CD4-positive, alpha-beta T cell treated with Interleukin-4 for 4 hours (primary cell): ENCODE measurements at places on chromosomes 6 and 20.

DNA sequence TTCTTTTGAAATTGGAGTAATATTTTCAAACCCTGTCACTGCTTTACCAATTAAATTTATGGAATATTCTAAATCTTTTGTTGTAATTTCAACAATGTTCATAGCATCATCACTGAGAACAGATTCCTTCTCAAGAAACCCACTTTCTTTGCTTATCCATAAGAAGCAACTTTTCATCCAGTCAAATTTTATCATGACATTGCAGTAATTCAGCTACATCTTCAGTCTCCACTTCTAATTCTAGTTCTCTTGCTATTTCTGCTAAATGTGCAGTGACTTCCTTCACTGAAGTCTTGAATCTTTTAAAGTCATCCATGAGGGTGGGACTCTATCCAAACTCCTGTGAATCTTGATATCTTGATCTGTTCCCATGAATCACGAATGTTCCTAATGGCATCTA is 132.4 kb downstream of the INSM1 start:
- no peak for DNase-seq

DNA sequence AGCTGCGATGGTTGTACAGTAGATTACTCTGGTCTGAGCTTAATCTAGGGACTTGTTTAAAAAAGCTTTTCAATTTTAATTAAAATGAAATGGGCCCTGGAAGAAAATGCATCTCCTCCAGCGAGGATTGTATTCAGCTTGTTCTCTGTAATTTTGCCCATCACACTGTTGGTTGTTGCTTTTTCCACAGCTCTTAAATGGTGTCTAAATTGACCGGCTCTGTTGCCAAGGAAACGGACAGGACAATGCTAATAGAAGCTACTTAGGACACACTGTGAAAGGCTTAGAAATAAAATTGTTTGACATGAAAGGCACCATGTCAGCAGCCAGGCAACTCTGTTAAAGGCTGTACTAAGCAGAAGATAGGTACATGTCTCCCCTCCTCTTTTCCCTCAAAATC is 116.7 kb upstream of the NRSN1 start:
- no peak for DNase-seq

GRCh38 chr6:137692806-137693205 is 174.3 kb upstream of the TNFAIP3 start:
- DNase-seq, result no peak

GRCh38 chr6:49454787-49455709 is 8.0 kb downstream of the MMUT start:
- no peak for DNase-seq

DNA sequence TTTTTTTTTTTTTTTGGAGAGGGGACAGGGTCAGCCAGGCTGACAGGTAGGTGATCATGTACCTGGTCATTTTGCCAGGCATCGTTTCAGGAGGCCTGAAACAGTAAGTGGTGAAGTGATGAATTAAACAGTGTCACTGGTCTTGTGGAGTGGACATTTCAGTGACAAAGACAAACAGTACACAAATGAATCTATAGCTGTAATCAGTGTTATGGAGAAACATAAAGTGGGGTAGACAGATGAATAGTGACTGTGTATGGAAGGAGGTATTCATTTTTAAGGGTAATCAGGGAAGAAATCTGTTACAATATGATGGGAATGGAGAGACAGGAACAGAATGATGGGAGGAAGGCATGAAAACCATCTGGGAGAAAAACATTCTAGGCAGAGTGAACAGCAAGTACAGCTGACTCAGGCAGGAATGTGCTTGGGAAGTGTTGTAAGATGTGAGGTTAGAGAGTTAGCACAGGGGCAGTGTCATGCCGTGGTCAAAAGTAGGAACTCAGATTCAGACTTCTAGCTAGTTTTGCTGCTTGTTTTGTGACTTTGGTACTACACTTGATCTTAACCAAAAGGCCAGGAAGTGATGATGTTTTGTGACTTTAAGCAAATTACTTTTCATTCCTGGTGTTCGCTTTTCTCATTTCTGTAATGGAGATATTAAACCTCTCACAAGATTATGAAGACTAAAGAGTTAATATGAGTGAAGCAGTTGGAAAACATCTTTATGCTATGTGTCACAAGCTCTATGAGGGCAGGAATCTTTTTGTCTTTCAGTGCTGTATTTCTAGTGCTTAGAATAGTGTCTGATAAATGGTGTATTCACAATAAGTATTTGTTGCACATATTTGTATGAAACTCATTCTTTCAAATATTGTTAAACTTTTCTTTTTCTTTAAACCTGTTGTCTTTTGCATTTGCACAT is 43.4 kb downstream of the QKI start:
- DNase-seq, result peak; percentile 16

- peak; percentile 86 for DNase-seq
These were observed 81.6 kb downstream of the GMPR start for GRCh38 chr6:16319813-16320532.

DNA sequence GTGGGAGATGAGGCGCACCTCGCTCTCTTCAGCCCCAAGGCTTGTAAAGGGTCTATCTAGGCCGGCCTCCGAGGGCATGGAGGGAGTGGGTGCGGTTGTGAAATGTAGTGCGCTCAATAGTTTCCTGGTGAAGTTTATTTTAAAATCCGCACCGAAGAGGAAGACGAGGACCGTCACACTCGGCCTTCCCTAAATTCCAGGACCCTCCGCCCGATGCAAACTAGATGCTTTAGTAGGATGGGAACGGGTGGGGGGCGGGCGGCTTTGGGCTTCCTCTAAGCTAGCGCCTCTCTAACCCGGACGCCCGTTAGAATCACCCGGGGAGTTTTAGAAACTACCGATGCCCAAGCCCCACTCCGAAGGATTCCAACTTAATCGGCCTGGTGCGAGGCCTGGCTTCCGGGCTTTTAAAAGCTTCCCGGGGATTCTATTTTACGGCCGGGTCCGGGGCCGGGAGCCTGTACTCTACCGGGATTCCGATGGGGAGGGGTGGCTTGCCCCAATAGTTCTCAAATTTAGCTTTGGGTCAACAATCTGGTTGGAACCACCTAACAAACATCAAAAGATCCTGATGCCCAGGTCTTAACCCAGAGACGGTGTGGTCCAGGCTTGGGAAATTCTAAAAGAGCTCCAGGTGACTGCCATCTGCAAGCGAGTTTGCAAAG is 548 bp upstream of the BCAS4 start:
- DNase-seq, result no peak

- no peak for DNase-seq
These were observed 4.3 kb downstream of the KHDC1 start for GRCh38 chr6:73258721-73259120.

DNA sequence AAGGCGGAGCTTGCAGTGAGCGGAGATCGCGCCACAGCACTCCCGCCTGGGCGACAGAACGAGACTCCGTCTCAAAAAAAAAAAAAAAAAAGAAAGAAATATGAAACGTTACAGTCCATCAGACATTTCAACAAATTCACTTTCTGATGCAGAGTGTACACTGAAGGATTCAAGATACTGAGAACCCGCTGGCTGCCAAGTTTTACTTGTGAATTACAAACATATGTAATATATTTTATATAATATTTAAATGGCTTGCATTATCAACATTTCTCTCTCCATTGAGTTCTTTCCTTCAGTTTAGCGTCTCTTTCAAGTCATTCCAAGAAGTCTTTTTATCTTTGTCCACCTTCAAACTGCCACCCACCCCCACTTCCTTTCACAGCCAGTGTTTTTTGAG is 240.9 kb upstream of the RNF217 start:
- no peak for DNase-seq

- DNase-seq, result no peak
These were observed 10.1 kb downstream of the TNFAIP3 start for GRCh38 chr6:137877113-137877512.

- DNase-seq, result no peak
These were observed 162.5 kb upstream of the CITED2 start for GRCh38 chr6:139536751-139537617.

DNA sequence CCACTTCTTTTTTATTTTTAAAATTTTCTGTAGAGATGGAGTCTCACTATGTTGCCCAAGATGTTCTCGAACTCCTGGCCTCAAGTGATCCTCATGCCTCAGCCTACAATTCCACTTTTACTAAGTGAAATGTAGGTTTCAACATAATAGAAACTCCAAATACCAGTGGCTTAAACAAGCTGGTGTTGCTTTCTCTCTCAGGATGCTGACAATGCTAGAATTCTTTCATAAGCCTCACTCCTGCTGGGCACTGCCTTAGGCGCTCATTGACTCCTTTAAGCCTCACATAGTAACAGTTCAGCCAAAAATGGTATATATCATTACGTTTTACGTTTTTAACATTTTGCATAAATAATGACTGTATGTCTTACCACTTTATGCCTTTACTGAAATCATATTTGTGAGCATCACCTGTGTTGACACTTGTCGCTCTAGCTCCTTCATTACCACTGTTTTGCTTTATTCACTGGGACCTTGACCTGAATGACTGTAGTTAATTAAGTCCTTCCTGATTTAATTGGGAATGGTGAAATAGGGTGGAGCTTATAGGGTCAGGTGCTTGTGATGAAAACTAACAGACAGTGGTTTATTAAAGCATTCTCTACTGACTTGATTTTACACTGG is 3.9 kb upstream of the CST9 start:
- no peak for DNase-seq

DNA sequence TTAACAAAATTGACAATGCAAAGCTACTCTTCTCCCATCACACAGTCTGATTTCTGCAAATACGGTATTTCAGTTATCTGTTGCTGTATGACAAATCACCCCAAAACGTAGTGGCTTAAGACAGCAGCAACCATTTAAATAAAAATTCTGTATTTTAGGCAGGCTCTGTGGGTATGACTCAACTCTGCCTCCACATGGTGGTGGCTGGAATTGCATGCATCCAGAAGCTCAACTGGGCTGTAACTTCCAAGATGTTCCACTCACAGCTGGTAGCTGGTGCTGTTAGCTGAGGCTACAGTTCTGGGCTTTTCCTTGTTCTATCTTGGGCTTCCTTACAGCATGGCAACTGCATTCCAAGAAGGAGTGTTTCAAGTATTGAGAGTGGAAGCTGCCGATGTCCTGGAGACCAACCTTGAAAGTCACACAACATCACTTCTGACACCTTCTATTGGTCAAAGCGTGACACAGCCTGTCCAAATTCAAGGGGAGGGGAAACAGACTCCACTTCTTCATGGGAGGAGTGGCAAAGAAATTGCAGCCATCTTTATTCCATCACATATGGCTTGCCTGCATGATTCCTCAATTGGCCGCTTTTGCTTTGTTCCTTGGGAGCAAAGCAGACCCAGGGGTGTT is 39.7 kb upstream of the TULP1 start:
- peak; percentile 58 for DNase-seq

DNA sequence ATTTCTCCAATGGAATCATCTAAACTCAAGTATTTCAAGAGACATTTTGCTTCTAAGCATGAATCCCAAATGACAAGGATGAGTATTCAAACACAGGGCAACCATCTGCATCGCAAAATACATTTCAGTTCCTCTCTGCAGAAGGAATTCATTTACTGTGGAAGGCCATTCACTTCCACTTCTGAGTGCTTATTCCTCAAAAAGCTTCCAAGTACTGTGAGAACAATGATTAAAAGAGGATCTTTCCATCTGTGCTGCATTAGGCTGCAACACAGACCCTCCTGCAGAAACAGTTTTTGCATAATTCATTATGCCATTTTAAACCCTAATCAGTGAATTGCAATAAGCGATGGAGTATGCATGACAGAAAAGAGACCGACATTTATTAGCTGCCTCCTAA is 52.5 kb downstream of the ARHGAP18 start:
- no peak for DNase-seq

GRCh38 chr6:49555951-49556350 is 5.5 kb downstream of the C6orf141 start:
- DNase-seq, result no peak

DNA sequence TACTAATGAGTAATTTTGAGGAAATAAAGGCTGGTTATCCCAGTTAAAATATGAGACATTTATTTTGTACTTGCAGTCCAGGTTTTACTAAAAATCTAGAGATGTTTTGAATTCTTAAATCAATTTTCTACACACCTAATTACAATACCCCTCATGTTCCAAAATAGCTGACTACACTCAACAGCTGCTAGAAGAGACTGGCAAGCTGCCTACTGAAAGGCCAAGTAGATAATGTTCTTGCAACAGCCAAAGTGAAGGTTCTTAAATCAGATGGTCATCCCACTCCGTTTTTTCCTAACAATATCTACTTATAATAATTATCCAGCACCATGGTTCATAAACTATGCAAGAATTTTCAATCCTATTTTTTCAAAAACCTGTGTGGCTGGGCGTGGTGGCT is 69.0 kb downstream of the DTNBP1 start:
- DNase-seq, result no peak

GRCh38 chr6:110687326-110687725 is 127.9 kb downstream of the CDK19 start:
- peak; percentile 27 for DNase-seq

GRCh38 chr6:32967151-32968091 is 973 bp upstream of the BRD2 start:
- DNase-seq, result peak; percentile 51

- DNase-seq, result no peak
These were observed 56.9 kb downstream of the LY86 start for GRCh38 chr6:6645261-6645917.

DNA sequence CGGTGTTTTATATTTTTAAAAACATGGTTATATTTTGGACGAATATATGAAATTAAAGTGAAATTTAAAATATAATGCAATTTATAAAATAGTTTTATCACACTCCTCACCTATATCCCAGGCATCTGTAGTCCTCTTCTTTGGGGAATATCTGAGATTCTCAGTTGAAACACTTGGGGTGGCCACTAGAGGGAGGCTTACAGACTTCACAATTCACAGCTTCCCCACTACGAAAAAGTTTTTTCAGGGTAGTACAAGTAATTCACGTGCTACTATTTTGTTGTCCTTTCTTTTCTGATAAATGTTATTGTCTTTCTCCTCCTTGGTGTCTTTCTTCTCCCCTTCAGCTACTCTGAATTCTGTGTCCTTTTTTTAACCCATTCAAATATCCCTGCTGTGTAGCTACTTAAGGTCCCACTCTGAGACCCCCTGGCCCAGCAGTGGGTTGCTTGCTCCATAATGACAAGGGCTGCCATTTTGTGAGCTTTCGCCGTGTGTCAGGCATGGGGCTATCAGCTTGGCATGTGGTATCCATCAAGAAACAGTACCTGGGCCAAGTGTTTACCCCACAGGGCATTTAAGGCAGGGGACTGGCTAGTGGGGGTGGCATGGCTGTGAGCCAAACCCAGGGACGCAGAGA is 43.6 kb upstream of the PHACTR3 start:
- no peak for DNase-seq

GRCh38 chr6:157143890-157144798 is 179.2 kb downstream of the TMEM242 start:
- no peak for DNase-seq

GRCh38 chr20:17678295-17678694 is 3.7 kb downstream of the RRBP1 start:
- no peak for DNase-seq

- no peak for DNase-seq
These were observed 240.5 kb downstream of the FARS2 start for GRCh38 chr6:5501837-5502236.

DNA sequence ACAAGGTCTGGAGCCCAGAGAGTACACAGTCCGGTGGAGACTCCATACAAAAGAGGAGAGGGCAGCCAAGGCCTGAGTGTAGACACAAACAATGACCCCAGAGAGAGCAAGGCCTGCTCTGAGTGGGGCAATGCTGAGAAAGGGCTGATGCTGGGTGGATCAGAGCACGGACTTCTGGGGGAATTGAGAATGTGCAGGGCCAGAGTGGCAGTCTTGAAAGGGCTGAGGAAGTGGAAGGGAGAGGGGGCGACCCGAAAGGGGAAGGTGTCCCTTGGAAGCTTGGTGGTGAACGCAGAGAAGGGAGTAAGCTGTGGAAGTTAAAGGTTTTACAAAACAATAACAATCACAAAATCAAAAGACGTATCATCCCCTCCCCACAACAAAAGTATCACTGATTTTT is 12.0 kb upstream of the GRM4 start:
- no peak for DNase-seq

GRCh38 chr20:10683537-10683936 is 9.7 kb upstream of the JAG1 start:
- no peak for DNase-seq
